ENCODE measurements at places on chromosomes 3 and 15. TPM values are rescaled to one million over a fixed set of nuclear protein-coding genes. Genes with fewer than 3 reads are reported as not detected.

TMEM207 gene
- total RNA-seq: not detected

SAMD7 gene
- total RNA-seq: not detected

TMOD2 gene
- total RNA-seq: 0.71 TPM

DNA sequence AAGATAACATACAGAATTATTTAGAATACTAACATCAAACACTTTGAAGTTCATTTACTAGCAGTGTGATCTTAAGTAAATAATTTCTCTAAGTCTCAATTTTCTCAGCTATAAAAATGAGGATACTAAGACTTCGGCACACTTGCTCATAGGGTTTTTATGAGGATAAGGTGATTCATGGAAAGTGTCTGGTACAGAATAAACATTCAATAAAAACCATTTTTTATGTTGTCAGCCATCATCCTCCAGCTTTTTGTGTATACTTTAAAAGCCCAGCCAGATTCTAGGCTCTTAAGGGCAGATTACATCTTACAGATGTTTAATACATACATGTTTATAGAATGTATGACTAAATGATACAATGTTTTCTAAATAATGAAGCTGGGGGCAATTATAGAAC is 56.8 kb downstream of the FEZF2 start:
- DNase-seq: no peak

DNA sequence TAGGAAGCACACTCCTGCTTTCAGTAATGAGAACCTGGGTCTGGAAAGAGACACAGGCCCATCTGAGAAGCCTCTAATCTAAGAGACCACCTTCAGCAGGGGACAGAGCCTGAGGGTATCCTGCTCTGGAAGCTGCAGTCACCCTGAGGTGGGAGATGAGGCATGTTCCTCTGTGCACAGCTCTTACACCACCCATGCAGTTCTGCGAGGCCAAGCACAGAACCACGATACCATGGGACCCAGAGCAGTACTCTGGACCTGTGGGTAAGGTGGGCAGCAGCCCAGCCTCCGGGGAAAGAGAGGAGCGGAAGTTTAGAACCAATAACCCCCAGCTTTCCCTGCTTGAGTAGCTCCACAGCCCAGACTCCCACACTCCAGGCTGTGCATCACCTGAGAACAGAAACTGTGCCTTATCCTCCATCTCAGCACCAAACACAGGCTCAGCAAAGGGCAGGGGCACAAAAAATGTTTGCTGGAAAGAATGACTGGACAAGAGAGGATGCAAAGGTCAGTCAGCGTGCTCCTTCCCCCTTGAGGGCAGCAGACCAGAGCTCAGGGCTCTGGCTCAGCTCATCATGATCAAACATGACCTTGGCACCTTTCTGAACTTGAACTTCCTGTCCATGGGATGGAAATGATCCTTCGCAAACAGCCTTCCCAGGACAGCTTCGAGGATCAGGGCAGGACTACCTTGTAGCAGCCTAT is 43.1 kb downstream of the RBPMS2 start:
- DNase-seq: no peak

DNA sequence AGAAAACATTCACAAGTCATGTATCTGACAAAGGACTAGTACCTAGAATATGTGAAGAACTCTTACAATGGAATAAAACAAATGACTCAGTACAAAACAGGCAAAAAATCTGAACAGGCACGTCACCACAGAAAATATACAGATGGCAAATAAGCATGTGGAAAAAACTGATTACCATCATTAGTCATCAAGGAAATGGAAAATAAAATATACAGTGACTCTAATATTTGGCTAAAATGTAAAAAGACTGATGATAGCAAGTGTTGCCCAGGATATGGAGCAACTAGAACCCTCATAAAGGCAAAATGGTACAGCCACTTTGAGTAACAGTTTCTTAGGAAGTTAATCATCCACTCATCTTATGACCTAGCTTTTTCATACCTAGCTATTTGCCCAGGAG is 95.8 kb upstream of the ABHD17C start:
- peak; percentile 56 for DNase-seq

- no peak for DNase-seq
These were observed 144.8 kb downstream of the TPRA1 start for GRCh38 chr3:127445581-127446343.

DNA sequence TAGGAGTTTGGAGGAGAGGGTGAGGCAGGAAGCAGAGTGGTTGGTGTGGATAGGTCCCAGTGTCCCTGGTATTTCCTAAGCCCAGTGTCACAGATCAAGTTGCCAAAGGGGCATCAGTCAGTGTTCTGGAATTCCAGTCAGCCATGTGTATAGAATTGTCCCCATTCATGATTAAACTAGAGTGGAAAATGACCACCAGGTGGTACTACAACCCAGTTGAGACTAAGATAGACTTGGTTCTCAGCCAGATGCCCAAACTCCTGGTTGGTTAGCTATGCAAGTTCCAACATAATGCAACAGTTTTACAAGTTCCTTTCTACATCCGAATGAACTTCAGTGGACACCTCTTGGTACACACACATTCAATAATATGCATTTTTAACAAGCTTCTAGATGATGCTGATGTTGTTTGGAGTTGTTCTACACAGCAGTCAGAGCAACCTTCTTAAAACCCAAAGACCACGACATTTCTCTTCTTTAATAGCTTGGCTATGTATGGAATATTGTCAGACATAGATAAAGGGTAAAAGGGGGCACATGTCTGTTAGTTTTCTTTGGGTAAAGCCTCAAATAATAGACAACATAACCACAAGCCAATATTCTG is 8.4 kb upstream of the ATR start:
- DNase-seq: peak; percentile 69

DNA sequence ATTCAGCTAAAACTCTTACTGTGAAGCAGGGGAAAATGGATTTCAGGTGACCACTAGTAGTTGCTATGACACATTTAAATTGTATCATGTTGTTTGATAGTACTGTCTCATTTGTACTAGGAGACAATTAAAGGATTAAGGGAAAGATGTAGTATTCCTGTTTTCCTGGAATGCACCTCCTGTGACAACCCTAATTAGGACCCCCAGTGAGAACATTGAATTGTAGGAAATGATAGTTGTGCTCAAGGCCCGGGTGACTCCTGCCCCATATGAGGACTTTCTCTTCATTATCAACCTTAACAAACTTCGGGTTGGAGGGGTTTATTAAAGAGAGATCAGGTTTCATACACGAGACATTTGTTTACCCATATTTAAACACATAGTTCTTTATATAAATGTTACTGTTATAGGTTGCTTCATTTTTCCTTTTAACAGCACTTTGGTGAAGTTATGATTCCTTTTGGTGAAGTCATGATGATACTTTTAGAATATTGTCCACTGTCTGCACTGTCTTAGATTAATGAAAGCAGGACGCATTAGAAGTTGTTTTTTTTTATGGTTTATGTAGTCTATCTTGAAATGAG is 392.6 kb upstream of the NAALADL2 start:
- DNase-seq: no peak

DNA sequence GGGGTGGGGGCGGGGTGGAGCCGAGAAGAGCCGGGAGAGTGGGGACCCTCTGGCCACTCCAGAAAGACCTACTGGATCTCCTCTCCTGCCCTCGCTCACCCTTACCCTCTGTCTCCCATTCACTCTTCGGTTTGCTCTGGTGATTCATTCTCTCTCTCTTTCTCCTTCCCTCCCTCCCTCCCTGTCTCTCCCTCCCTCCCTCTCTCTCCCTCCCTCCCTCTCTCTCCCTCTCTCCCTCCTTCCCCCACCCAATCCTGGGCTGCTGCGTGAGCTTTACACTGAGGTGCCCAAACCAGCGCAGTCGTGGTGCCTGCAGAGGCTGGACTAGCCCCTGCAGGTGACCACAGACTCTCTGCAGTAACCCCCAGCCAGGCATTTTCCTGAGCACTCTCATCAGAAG is 32.2 kb upstream of the ADAMTS17 start:
- no peak for DNase-seq

GRCh38 chr3:105906836-105907235 is 38.0 kb upstream of the CBLB start:
- DNase-seq: no peak

DNA sequence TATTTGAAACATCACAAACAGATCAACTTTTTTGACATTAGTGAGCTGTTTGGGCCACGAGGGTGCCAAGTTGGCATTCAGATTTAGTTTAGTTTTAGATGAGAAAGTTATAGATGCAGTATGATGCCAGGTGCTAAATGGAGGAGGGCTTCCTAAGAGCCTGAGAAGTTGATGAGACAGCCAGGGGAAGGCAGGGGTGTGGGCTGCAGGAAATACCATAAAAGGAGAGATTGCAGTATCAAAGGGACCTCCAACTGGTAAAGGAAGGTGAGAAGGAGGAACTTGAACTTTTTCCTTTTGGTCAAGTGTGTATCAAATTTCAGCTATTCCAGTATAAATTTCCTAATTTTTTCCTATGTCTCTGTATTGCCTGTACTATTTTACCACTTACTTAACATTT is 2.0 kb upstream of the TNIK start:
- DNase-seq: peak; percentile 62

GRCh38 chr3:79385211-79385610 is 382.6 kb downstream of the ROBO1 start:
- DNase-seq: no peak

- no peak for DNase-seq
These were observed 6.7 kb upstream of the CCR1 start for GRCh38 chr3:46214751-46215352.

- DNase-seq: no peak
These were observed 189.2 kb downstream of the TP63 start for GRCh38 chr3:189820365-189820720.

DNA sequence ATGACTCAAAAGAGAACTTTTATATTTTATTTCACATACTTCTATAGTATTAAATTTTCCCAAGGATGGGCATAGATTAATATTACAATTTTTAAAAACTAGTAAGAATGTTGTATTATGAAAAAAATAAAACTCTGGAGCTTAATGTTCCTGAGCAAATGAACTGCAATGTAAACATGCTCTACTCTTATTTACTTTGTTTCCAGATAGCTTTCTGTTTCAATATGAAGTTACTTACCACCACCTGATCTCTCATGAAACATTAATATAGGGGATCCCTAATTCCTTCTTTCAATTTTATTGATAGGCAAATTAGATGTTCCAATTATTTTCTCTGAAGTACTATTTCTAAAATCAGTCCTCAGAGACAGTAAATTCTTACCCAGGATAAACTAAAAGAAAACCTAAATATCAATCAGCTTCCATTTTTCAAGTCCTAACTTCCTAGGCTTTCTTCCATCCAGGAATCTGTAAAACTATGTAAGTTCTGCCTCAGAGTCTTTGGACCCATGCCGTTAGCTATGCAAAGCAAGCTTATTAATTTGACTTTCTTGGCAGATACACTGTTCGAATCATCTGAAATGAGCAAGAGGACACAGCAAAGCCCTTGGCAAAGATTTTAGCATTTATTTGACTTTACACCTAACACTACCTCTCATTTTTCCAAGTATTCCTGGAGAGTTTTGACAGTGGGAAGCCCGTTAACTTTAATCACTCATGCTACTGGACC is 93.2 kb downstream of the PLCH1 start:
- DNase-seq: no peak

DNA sequence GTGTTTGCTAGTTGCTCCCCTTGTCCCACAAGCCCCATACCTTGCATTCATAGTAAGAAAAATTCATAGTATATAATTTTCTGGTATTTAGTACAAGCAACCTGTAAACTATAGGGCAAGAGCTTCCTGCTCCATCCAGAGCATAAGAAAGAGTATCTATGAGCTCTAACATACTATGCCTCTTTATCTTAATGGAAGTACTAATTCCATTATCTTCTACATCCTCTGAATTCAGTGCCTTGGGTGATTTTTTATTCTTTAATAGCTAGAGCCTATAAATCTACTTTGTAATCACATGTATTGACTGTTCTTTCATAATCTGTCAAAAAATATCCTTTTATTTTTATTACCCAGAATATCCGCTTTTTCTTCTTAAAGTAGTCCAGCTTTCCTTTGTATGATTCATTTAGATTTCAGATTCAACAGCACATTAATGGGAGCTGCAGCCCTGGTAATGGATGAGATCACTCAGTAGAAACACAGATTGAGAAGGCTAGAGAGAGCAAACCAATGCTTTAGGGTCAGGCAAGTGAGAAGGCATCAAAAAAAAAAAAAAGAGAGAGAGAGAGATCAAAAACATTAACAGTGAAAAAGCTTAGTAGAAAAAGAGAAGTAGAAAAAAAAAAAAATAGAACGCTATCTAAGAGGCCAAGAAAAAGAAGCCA is 511.5 kb upstream of the NAALADL2 start:
- no peak for DNase-seq

- peak; percentile 22 for DNase-seq
These were observed 184.1 kb downstream of the ADAMTSL3 start for GRCh38 chr15:83837945-83838571.

DNA sequence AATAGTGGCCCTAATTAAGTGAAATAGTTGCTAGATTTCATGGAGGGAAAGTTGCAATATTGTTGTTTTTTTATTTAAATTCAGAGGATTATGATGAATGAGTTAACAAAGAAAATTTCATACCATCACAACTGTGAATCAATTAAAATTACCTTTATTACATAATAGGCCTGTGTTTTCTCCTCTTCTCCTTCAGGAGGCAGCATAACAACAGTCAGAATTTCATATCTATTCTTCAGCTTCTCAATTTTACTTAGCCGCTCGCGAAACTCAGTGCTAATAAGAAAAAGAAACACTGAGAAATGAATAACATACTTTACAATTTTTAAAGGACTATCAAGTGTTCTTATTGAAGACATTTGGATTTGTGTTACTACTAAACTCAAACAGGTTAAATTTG is 29.4 kb downstream of the TTC14 start:
- no peak for DNase-seq

- no peak for DNase-seq
These were observed 75.7 kb downstream of the SENP2 start for GRCh38 chr3:185661772-185662171.

GRCh38 chr15:38320866-38321265 is 68.2 kb downstream of the SPRED1 start:
- DNase-seq: no peak

DNA sequence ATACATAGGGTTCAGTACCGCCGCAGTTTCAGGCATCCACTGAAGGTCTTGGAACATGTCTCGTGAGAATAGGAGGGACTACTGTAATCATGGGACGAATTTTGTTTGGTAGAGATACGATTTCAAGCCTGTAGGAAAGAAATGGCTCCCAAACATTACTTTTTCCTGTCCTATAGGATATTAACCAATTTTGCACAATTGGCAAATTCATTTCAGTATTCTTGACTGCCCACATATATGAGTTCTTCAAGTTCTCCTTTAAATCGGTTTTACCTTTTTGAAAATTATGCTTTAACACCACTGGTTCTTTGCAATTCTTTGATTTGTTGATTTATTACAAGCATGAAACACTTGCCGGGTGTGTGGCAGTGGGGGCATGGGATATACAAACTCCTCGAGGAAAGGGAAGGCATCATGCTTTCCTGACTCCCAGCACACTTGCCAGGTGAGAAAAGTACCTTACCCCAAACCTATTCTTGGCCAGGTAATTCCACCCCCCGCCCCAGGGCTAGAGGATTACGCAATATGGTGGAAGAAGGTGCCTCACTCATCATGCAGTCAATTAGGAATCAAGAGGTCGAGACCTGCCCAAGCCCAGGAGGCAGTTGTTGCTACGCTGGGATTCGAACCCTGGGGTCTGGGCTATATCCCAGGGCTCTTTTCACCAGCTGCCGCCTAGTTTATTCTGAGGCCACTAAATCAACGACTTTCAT is 584 bp upstream of the LARS2 start:
- DNase-seq: no peak

All from Caki2 (cell line).